Right renal pelvis (tissue), 4 donors: ENCODE measurements at places on chromosomes 5 and 9.

- no peak for DNase-seq
Measured at GRCh38 chr5:170509348-170509660, 5.5 kb downstream of the KCNIP1 start.

DNA sequence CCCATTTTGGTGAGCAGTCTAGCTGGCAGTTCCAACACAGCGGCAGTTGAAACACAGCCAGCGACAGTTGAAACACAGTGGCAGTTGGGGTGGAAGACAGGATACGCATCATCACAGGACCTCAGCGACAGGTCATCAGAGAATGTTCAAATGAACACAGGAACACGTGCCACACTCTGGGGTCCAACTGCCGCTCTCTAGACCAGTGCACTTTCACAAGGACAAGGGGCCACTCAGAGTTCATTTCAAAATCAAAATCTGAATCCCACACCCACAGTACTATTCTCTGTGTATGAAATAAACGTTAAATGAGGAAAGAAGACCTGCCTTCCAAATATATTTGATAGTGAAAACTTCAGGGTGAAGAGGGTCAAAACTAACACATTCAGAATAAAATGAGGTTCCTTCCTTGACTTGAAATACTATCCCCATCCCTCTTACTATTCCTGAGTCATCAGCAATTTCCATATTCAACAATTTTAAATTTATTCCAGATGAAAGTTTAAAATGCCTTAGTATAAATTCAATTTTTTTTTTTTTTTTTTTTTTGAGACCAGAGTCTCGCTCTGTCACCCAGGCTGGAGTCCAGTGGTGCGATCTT, 53.0 kb upstream of the SIMC1 start:
- no peak for DNase-seq

GRCh38 chr5:180820788-180821321, 18.2 kb upstream of the MGAT1 start:
- no peak for DNase-seq

DNA sequence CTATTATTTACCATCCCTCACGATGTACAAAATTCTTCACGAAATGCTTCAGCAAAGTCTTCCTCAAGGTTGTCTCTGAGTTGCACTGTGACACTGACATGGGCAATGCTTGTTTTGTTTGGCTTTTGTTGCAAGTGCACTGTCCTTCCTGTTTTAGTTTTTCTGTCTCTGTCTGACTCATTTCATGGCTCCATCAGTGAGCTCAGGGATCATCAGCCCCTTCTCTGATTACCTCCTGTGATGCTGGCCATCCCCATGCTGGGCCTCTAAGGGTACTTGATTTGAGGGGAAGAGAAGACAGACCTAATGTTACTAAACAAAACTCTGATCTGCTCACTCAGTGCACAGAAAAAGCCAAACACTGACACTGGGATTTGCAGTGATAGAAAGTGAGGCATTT, 37.6 kb upstream of the STX17 start:
- no peak for DNase-seq

GRCh38 chr5:150182774-150183173, 7.1 kb upstream of the SLC6A7 start:
- no peak for DNase-seq

DNA sequence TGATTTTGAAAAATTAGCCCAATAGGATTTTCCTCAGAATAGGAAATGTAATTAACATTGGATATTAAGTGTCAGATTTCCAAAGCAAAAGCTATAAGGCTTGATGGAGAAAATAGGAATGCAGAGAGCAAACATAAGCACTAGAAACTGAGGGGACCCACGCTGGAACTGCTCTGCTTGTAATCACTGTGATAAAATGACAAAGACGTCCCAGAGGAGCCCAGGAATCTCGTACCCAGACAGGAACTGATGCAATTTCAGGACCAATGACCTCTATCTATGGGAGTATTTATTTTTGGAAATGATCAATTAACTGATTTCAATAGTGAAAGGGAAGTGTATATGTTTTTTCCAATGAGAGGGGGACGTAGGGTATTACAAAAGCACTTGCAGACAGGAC, 714.5 kb upstream of the WWC1 start:
- no peak for DNase-seq

- DNase-seq, result no peak
Measured at GRCh38 chr5:137136991-137137632, 362.0 kb downstream of the SPOCK1 start.

- DNase-seq, result no peak
Measured at GRCh38 chr5:1259806-1260480, 34.8 kb downstream of the SLC6A18 start.

DNA sequence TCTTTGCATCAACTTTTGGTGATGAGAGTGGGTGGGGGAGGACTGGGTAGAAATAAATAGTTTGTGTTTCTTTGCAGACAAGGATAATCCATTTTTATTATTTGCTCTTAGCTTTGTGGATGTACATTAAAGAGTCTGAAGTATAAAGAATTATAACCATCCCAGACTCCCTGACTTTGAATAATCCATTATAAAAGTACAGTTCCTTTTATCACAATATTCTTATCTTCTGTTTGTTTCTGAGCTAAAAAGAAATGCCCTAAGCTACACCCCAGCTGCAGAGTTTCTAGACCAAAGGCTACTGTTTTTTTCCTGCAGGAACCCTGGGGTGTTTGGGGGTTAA, 77.9 kb downstream of the NDFIP1 start:
- DNase-seq, result no peak

DNA sequence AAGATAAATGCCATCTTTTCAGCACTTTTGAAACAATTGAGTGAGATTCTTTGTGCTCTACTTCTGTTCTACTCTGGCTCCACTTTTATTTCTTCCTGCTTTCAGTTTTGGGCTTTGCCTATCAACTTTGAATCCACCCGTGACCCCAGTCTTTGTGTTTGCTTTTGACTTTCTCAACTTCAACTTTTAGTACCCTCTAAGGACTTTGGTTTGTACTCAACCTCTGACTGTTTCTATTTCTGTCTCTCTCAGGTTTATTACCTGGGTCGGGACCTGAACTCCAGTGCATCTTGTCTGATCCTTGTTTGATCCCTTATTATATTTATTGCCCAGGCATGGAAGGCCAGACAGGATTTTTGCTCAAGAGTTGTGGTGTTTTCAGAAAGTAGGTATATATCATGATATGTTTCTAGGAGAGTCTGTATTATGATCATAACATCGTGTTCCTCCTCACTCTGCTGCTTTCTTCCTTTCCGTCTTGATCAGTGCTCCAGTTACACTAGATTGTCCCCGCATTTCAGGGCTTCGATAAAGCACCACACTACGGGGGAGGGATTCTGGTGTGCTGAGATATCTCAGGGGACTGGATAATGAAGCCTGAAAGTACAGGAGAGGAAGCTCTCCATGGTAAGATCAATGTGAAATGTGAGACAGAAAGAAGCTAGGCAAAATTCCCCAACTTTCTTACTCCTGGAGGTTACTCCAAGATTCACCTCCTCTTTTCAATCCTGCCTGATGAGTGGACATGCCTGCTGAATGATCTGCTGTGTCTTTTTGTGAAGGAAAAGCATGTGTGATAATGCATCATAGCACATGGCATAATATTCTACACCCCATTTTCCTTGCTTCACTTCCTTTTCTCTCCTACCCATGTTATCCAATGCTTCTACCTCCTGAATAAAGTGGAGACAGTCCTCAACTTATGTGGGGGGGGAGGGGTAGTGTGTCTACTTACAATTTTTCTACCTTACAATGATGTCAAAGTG, 155.5 kb upstream of the GRIN3A start:
- DNase-seq, result no peak

GRCh38 chr9:133221177-133221809, 12.2 kb upstream of the OBP2B start:
- DNase-seq, result no peak

GRCh38 chr5:163861670-163862069, 356.3 kb downstream of the MAT2B start:
- no peak for DNase-seq

- no peak for DNase-seq
Measured at GRCh38 chr5:32490972-32491557, 46.5 kb upstream of the ZFR start.

DNA sequence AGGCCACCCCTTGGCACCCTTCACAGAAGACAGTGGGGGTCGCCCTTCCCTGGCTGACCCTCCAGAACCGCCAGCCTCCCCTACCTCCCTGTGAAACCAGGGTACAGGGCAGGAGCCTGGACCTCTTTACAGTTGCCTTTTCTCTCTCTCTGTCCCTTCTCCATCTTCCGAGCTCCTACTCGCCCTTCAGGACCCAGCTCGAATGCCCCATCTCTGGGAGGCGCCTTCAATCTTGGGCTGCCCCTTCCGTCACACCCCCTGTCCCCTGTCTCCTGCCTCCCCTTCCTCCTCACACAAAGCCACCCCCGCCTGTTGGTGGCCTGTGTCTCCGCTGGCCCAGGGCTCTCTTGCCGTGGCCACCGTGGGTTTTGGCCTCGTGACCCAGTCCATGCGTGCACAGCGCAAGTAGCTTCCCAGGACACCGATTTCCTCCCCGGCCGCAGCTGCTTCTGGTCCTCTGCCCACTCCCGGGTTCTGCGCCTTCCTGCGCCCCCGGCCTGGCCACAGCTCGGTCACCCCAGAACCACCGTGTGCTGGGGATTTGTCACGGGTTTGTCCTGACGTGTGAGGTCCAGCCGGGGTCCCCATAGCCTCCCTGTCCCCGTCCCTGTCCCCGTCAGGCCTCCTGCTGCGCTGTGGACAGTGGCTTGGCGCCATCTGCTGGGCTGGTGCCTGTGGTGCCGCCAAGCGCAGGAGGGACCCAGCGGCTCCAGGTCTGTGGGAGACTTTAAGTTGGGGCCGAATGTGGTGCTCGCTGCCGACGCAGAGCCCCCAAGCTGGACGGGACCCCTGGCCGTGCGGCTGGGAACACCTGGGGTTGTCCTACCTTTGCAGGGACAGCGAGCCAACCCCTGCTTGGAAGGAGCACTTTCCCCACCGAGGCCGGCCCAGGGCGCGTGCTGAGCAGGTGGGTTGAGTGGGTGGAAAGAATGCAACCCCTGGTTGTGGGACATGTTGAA, 4.0 kb upstream of the TMEM250 start:
- DNase-seq, result no peak

DNA sequence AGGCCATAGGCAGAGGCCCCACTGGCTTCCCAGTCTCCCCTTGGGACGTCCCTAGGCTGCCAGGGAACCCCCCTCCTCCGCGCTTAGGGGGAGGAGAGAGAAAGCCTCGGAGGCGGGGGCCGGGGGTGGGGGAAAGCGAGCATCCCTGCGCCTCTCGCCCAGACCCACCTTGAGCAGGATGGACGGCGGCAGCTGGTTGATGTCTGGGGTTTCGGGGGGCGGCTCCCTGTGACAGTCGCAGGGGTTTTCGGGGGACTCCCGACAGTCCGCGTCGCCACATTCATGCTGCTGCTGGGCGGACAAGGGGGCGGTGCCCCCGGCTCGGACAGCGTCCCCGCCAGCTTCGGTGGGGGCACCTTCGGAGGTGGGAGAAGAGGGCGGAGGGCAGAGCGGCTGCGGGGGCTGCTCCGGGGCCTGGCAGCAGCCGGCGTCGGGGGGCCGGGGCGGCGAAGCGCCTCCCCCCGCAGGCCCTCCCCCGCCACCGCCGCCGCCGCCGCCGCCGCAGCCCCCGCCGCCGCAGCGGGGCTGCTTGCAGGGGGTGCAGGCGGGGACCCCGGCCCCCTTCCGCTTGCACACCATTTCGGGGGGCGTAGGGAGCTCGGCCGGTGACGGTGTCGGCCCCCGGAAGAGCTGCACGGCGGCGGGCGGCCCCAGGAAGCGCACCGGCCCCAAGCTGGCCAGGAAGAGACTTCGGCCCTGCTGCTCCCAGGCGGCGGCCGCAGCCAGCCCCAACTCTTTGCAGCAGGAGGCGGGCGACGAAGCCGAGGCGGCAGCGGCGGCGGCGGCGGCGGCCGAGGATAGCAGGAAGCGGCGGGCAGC, 1.2 kb downstream of the FBXL17 start:
- peak; percentile 61 for DNase-seq

- no peak for DNase-seq
Measured at GRCh38 chr9:84387821-84388220, 47.3 kb upstream of the SLC28A3 start.

DNA sequence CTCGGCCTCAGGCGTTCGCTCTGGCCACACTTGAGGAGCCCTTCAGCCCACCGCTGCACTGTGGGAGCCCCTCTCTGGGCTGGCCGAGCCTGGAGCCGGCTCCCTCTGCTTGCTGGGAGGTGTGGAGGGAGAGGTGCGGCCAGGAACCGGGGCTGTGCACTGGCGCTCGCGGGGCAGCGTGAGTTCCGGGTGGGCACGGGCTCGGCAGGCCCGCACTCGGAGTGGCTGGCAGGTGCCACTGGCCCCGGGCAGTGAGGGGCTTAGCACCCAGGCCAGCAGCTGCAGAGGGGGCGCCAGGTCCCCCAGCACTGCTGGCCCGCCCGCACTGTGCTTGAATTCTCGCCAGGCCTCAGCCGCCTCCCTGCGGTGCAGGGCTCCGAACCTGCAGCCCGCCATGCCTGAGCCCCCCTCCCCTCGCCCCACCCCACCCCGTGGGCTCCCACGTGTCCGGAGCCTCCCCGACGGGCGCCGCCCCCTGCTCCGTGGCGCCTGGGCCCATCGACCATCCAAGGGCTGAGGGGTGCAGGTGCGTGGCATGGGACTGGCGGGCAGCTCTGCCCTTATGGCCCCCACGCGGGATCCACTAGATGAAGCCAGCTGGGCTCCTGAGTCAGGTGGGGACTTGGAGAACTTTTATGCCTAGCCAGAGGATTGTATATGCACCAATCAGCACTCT, 138.2 kb downstream of the PDZD2 start:
- DNase-seq, result no peak

GRCh38 chr9:124356745-124357390, 58.4 kb downstream of the PSMB7 start:
- no peak for DNase-seq

GRCh38 chr9:21788752-21789151, 13.7 kb upstream of the MTAP start:
- no peak for DNase-seq

- DNase-seq, result no peak
Measured at GRCh38 chr9:71363286-71363961, 242.0 kb upstream of the TRPM3 start.

DNA sequence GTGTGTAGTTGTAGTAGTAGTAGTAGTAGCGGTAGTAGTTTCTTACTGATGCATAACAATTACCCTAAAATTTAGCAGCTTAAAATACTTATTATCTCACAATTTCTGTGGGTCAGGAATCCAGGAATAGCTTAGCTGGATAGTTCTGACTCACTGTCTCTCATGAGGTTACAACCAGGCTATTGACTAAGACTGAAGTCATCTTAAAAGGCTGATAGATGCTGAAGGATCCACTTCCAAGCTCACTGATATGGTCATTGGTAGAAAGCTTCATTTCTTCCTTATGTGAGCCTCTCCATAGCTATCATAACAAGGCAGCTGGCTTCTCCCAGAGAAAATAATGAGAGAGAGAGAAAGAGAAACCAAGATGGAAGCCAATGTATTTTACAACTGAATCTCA, 147.5 kb upstream of the FBXL17 start:
- no peak for DNase-seq
